HTR-8/SVneo (cell line): ENCODE measurements at places on chromosomes 7 and 10.

DNA sequence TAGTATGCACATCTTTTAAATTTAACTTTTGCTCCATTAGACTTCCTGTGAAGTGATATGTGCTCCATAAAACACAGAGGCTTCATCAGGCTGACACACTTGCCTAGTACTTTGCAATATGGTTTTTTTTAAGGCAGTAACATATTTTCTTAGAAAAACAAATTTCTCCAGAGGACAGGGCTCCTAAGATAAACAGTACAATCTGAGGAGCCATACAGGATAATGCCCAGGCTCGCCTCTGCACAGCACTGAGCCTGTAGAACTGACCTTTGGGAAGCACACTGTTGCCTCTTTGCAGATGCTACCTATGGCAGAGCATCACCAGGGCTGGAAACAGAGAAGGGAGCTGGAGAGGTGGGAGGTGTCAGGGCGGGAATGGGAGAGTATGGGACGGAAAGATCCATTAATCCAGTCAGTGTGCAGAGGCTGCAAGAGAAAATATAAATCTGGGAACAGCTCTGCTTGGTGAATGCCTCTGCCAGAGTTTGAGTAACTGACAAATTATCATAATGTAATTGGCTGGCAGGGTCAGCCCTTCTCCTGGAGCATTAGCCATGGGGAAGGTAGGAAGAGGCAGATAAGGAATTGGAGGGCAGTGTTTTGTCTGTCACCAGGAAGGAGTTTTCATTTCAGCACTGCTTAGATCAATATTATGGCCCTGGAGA, 132.3 kb downstream of the CREB5 start:
- no peak for DNase-seq

- DNase-seq = no peak
These were observed 4.3 kb downstream of the CAMK1D start for GRCh38 chr10:12353399-12354242.

DNA sequence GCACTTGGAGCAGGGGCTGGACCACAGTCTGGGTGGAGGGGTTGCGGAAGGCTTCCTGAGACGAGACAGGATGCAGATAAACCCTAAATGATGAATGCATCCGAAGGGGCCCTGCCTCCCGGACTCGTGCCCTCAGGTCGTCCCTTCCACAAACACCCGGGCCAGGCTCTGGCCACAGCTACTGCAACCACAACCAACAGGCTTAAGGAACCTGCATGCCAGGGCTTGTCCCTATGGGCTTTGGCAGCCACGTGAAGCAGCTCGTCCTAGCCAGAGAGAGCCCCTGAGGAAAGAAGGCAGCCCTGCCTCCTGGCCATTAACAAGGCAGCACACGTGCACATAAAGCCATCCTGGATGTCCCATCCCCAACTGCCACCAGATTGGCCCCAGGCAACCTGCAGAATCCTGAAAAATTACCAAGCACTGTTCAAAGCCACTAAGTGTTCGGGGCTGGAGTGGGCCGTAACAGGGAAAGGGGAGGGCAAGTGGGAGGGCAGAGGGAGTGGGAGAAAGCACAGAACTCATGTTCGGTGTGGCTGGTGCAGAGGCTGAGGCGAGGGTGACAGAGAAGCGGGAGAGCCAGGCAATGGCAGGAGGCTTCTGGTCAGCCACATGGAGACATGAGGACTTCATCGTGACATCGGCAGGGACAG, 62.7 kb downstream of the MAD1L1 start:
- peak; percentile 81 for DNase-seq

GRCh38 chr10:16663444-16663843, 141.8 kb upstream of the C1QL3 start:
- DNase-seq = no peak

DNA sequence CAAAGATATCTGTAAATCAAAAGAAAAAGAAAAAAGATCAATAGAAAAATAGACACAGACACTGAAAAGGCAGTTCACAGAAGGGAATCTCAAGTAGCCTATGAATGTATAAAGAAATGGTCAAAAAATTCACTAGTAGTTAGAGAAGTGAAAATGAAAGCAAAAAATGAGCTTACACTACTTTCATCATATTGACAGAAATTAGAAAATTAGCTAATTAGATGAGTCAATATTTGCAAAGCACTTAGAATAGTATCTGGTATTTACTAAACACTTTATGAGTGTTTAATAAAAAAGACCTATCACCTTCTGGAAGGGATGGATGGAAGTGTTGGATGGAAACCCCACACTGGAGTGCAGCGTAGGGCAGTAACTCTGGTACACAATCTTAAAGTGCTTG, 1.7 kb upstream of the CFAP58 start:
- no peak for DNase-seq

- no peak for DNase-seq
These were observed 462.0 kb downstream of the GRM8 start for GRCh38 chr7:126790763-126791162.

- DNase-seq = no peak
These were observed 65.7 kb upstream of the PITRM1 start for GRCh38 chr10:3238115-3238871.
